ENCODE measurements at places on chromosomes 13 and 19. TPM values are rescaled to one million over a fixed set of nuclear protein-coding genes. Genes with fewer than 3 reads are reported as not detected.

The ADM5 gene
- total RNA-seq, result 5.0 TPM

The PLVAP gene
- not detected for total RNA-seq

The ATP7B gene
- total RNA-seq, result 2.7 TPM

The LRRC4B gene
- total RNA-seq, result 0.41 TPM

The ZNF415 gene
- total RNA-seq, result not detected

The GSX1 gene
- total RNA-seq, result not detected

The ZNF829 gene
- total RNA-seq, result 0.39 TPM

The CALR3 gene
- total RNA-seq, result not detected

The CYP2A7 gene
- not detected for total RNA-seq

The ZFP36 gene
- total RNA-seq, result 260 TPM

The ICAM5 gene
- total RNA-seq, result 0.91 TPM

The LIPE gene
- 1.4 TPM for total RNA-seq

The ATP4B gene
- not detected for total RNA-seq

The HOOK2 gene
- 9.2 TPM for total RNA-seq

The SIGLEC10 gene
- total RNA-seq, result 0.03 TPM

The CEACAM4 gene
- not detected for total RNA-seq

The FDX2 gene
- total RNA-seq, result 35.4 TPM

The SPART gene
- 19.5 TPM for total RNA-seq

The ZNF726 gene
- total RNA-seq, result 0.46 TPM

The ACP5 gene
- total RNA-seq, result 0.14 TPM

The LGALS4 gene
- total RNA-seq, result 0.35 TPM

The EXOC3L2 gene
- 1.8 TPM for total RNA-seq

The OR7G2 gene
- total RNA-seq, result not detected

The PGLYRP2 gene
- not detected for total RNA-seq
